ENCODE measurements at places on chromosomes 5 and 9.

- DNase-seq = no peak
These were observed 166.0 kb downstream of the HMHB1 start for GRCh38 chr5:143977891-143978461.

DNA sequence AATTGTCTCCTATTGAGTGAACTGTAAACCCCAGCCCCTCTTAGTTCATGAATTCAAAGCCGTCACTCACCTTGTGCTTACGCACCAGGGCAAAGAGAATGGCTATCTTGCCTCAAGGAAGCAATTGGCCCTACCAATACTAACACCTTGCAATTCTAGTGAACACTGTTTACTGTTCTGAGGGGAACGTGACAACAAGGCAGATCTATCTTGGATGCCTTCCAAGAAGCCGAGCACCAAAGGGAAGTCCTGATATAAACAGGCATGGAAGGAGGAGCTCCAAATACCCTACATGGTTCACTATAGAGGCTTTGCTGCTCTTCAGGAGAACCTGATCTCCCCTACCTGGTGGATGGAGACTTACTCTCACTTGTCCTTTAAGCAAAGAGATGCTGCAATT lies 1.7 kb upstream of the PLPPR1 start:
- no peak for DNase-seq

- DNase-seq = no peak
These were observed 99.0 kb upstream of the DAB2 start for GRCh38 chr5:39523821-39524220.

- DNase-seq = no peak
These were observed 72.7 kb upstream of the SLC25A48 start for GRCh38 chr5:135761746-135762145.

DNA sequence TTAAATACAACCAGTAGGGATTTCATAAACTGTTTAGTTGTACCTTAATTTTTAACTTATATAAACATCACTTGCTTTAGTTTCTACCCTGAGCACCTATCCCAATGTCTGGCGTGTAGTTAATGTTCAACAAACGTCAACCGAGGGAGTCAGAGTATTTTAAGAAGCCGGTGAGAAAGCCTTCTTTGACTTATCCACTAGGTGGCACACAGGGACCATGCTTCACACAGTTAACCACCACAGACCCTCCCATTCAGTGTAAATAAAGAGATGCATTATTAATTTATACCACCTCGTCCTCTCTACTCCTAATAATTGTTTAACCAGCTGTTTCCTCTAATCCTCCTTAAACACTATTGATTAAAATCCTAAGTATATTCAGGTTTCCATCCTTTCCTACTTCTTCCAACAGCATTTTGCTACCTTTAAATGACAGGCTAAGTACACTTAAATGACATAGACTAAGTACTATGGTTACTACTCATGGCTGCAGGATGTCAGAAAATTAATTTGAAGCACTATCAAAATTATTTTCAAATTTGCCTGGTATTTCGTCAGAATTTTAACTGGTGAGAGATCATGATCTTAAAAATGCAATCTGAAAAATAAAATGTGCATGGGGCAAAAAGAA lies 2.3 kb downstream of the HAPLN1 start:
- no peak for DNase-seq

- no peak for DNase-seq
These were observed 15.1 kb upstream of the CCL28 start for GRCh38 chr5:43427306-43427705.

DNA sequence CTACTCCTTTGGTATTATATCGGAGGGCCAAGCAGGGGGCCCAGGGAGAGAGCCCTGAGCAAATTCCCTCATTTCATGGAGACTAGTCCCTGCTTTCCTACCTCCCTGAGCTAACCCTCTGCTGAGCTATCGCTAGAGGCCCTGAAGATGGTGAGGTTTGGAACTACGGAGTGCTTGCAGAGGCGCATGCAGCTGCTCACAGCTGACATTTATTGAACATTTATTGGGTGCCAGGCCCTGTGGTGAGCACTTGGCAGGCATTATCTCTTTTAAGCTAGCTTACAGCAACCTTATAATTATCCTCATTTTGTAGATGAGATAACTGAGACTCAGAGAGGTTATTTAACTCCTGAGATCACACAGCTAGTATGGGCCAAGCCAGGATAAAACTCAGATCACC lies 9.8 kb downstream of the FAT2 start:
- DNase-seq = no peak

DNA sequence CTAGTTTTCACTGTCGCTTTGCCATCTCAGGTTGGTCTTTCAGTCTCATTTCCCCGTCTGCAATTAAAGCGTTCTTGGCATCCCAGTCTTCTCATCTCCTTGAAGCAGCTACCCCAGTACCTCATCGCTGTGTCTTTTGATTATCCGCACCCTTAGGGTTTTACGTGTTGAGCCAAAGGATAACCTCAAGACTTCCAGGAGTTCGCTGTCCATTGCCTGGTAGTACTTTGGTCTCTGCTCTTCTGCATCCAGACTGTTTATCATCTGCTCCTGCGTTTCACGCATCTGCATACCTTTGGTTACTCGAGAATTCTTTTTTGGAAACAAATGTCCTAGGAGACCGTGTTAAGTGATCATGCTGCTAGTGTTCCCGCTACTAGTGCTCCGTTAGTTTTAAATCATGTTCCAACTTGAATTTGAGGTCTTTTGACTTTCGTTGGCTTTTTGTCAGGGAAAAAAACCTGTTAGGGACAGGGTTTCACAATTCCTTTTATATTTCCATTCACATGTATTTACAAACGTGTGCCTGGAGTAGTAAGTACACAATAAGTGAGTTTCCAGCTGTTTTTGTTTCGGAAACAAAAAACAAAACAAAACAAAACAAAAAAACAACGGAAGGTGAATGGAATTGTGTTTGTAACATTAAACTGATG lies 888 bp downstream of the RABGAP1 start:
- DNase-seq = no peak

DNA sequence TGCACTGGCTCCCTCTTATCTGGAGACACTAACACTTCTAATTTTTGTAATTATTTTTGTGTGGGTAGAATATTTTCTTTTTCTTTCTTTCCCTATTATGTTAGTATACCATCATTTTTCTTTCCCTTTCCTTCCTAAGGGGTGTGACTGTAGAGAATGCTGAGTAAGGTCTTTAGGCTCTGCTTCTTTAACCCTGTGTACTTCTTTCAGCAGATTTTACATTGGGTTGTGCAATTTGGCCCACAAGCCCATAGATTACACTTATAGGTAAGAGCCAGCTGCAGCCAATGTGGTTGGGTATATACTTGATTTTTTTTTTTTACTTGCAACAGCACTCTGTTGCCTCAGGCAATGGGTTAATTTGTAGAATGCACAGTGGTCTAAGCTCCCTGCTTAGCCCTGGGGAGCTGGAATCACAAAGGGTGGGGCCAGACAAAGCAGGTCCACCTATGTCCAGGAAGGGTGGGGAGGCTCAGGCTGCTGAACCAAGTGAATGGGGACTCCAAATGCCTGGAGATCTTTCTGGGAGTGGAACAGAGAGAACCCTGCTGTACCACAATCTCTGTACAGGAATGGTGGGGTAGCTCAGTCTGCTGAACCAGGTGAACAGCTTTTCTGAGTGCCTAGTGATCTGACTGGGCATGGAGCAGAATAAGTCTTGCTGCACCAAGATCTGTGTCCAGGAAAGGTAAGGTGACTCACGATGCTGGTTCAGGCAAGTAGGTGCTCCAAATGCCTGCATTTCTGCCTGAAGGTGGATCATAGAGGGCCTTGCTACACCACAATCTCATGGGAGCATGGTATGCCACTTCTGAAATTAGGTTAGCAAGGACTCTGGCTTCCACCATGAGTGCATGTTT lies 64.9 kb downstream of the SLC25A46 start:
- DNase-seq = no peak

DNA sequence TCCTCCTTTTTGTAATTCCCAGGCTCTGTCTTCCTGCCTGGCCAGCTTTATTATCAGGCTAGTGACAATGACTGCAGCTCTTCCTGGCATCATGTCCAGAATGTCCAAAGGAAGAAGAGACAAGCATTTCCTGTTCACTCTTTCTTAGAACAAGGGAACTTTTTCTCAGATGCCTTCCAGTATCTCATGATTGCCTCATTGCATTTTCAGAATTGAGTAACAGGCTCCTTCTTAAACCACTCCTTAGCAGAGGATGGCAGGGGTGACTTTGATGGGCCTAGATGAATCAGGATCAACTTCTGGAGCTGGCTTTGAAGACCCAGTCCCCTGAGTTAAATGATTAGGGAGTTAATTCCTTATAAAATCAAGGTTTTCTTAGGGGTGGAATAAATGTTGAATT lies 92.9 kb upstream of the RASGRF2 start:
- no peak for DNase-seq
